ENCODE measurements at places on chromosomes 7 and 10.

DNA sequence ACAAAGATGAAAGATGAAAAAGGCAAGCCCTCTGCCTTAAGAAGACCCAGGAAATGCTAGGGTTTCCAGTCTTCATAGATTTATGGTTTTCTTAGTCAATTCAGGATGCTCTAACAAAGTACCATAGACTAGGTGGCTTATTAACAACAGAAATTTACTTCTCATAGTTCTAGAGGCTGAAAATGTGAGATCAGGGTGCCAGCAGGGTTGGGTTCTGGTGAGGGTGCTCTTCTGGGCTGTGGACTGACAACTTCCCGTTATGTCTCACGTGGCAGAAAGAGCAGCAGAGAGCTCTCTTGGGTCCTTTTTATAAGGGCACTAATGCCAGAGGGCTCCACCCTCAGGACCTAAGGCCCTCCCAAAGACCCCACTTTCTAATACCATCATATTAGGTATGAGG lies 23.7 kb downstream of the ELMO1 start:
- no peak for DNase-seq

DNA sequence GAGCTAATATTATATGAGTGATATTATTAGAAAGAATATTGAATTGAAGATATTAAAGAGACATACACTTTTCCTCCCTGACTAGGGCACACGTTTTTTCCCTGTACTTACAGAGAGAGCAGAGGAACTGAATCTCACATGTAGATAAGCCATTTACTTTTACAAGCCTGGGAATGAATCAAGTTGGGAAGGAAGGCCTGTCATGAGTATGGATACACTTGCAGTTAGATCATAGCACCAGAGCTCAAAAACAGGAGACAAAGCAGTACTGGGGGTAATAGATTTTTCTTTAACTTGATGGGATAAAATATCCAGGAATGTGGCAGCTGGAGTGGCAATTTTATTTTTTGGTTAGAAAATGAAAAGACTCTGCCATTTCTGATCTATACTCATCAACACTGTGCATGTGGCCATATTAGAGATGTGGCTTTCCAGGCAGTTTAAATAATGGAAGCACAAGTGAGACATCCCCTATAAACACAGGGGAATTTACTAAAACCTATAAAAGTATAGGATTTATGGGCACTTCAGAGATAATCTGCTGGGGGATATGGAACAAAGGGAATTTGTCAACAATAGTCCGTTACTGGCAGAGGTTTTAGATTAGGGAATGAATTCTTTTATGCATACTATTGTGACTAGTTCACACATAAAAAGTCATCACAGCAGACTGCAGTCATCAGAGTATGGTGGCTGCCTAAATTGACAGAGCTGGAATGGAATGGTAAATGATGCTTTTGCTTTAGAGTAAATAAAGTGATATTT lies 657.7 kb upstream of the MBL2 start:
- no peak for DNase-seq

- peak; percentile 85 for DNase-seq
Measured at GRCh38 chr7:51162724-51163329, 153.8 kb downstream of the COBL start.

- peak; percentile 64 for DNase-seq
Measured at GRCh38 chr7:106041140-106041717, 70.9 kb downstream of the SYPL1 start.

- DNase-seq, result no peak
Measured at GRCh38 chr7:110830778-110831177, 260.1 kb upstream of the LRRN3 start.

DNA sequence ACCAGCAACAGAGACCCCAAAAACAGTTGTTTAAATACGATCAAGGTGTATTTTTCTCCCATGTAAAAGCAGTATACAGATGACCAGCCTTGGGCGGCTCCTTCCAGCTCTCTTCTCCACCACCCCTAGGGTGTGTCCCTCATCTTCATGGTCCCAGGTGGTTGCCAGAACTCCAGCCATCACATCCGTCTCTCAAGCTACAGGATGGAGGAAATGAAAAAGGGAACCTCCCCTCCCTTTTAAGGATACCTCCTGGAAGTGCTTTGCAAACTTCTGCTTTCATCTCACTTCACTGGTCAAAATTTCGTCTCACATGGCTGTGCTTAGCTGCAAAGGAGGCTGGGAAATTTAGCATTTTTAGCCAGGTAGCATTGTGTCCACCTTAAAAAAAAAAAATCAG lies 59.3 kb downstream of the C10orf105 start:
- DNase-seq, result peak; percentile 32

- DNase-seq, result no peak
Measured at GRCh38 chr10:13395540-13395939, 47.4 kb upstream of the SEPHS1 start.

- no peak for DNase-seq
Measured at GRCh38 chr10:114766470-114766869, 55.1 kb upstream of the FHIP2A start.

- DNase-seq, result no peak
Measured at GRCh38 chr10:49409755-49410154, 13.9 kb upstream of the DRGX start.

DNA sequence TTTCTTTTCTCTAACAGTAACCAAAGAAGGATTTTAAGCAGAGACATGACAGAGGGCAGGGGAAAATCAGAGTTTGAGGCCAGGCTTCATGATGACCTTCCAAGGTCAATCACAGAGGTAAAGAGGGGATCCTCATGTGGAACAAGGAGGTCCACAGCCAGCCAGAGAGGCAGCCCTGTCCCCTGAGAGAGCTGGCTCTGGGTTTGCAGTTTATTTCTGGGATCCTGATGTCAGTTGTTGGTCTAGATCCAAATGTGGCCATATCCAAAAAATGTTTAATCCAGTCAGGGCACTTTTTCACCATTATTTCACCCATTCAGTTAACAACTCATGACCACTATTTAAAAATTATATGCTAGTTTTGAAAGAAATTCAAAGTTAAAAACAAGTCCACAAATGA lies 45.6 kb downstream of the GPR141 start:
- DNase-seq, result no peak

DNA sequence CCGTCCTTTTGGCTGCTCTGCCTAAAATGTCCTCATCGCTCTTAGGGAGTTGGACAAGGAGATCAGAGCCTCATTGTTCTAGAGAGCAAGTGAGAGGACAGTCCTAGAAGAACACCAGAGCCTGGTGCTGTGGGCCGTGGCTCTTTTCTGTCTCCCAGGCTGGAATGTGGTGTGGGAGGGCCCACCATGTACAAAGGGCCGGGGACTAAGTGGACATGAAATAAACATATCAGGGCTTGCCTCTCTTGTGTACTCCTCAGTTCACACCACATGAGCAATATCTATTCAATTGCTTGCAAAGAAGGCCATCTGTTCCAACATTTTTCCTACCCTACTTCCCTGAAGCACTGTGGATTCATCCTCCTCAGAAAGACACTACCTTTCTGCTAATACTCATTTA lies 510.4 kb downstream of the SUGCT start:
- DNase-seq, result no peak

GRCh38 chr7:94274828-94275227 lies 119.9 kb upstream of the COL1A2 start:
- DNase-seq, result no peak

- no peak for DNase-seq
Measured at GRCh38 chr7:99047526-99048077, 96.3 kb downstream of the SMURF1 start.

DNA sequence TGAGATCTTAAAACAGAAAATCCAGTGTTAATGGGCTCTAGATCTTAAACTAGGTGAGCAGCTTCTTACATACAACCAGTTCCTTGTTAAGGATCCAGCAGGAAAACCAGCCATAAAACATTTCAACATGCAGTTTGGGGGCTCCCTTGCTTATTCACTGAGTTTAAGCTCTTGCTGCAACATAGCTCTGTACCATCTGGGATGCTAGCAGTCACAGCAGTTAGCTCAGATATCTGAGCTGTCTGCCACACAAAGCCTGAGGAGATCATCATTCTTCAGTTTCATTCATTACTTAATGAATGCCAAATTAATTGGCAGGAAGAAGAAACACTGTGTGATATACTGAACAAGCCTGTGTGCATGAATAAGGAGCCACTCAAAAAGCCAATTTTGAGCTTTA lies 62.8 kb downstream of the PODXL start:
- DNase-seq, result no peak

DNA sequence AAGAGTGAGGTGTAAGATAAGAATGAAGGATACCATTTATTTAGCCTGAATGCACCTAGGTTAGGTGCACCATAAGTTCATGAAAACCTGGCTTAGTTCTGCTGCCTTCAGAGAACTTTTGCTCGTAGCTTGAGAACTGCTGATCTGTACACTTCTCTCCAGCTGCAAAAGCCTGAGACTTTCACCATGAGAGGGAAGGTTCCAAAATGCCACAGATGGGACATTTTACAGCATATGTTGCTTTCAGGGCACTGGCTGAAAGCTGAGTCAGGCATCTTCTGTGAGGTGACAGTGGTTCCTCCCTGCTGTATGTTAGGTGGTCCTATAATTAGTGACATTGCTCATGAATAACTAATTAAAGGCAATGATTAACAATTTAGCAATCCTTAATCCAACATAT lies 298.3 kb downstream of the GALNT17 start:
- no peak for DNase-seq
